D341Med (cell line): ENCODE measurements at places on chromosomes 5 and 9.
A peak's percentile ranks its signal among the peaks of the same experiment; 100 is the strongest.

DNA sequence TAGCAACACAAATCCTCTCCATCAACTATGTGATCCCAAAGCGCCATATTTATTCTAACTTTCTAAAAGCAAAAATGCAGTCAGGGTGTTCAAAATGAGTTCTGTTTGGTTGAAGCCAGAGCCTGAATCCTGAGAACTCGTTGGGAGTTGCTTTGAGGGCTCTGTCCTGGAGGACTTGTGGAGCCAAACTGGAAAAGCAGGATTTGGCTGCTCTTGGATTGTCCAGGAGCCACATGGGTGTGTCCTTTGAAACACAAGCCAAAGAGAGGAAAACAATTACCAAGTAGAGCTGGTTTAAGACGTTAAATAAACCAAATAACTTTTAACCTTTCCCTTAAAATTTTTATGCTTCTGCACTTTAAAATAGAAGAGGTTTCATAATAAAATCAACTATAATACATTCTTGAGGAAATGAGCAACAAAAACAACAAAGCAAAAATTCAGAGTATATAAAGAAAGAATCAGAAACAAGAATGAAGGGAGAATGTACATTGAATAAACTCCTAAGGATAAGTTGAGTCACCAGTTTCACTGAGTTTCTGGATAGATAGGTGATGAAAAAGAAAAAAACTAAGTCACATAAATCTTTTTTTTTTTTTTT lies 13.5 kb downstream of the C5orf46 start:
- DNase-seq, result no peak

- no peak for DNase-seq
Observed at GRCh38 chr5:60959156-60959555, 14.2 kb downstream of the NDUFAF2 start.

GRCh38 chr5:55535199-55535905 lies 588 bp upstream of the PLPP1 start:
- no peak for DNase-seq

DNA sequence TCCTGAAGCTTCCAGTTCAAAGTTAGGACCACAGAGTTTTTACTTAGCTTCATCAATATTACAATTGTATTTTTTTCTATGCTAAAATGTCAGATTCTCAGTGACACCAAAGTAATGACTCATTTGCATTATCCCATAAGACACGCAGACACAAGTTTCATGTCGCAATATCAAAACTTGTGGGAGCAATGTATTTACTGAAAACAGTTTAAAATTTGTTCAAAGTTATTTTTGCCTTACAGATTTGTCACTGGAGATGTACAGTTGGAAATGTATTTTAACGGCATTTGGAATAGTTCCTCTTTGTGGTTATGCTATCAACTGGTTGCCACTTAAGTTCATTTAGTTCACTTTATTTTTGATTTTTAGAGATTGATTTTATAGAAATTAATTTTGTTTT lies 36.2 kb upstream of the DAP start:
- DNase-seq, result no peak

DNA sequence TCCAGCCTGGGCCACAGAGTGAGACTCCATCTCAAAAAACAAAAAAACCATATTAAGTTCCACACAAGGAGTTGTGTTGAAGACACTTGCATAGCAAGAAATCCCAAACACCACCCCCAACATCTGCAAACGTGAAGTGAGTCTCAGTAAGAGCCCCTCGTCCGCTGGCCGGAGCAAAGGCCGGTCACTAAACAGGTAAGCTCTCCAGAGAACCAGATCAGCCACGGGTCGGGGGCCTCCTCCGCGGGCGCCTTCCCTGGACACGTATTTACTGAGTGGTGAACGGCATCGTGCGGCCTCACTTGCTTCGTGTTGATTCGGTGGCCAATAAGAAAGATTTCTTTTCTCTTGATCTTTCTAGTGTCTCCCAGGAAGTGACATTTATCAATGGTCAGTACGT lies 93.6 kb downstream of the MRPL36 start:
- no peak for DNase-seq

- DNase-seq, result peak; percentile 5
Observed at GRCh38 chr5:88203981-88204750, 64.5 kb downstream of the TMEM161B start.

DNA sequence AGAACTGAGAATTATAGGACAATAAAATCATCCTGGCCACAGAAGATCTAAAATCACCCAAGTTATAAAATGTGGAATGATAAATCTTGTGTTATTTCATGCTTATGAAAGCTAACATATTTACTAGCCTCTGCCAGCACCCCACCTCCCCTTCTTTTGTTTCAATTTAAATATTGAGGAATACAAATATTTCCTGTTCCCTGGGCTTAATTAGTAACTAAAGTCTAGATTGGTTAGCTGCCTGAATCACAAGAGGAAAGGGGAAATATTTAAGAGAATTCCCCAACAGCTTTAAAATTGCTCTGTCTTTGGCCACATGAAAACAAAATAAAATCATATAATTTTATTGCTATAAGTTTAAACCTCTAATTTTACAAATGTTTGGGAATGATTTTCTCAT lies 287.0 kb downstream of the PRELID2 start:
- DNase-seq, result no peak

GRCh38 chr5:82656341-82656761 lies 378.2 kb upstream of the RPS23 start:
- no peak for DNase-seq

DNA sequence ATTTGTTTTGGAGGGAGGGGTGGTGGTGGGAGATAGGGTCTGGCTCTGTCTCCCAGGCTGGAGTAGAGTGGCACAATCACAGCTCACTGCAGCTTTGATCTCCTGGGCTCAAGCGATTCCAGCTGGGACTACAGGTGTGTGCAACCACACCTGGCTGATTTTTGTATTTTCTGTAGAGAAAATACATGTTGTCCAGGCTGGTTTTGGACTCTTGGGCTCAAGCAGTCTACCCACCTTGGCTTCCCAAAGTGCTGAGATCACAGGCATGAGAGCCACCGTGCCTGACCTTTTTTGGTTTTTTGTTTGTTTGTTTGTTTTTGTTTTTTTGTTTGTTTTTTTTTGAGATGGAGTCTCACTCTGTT lies 15.4 kb downstream of the STXBP1 start:
- DNase-seq, result no peak

DNA sequence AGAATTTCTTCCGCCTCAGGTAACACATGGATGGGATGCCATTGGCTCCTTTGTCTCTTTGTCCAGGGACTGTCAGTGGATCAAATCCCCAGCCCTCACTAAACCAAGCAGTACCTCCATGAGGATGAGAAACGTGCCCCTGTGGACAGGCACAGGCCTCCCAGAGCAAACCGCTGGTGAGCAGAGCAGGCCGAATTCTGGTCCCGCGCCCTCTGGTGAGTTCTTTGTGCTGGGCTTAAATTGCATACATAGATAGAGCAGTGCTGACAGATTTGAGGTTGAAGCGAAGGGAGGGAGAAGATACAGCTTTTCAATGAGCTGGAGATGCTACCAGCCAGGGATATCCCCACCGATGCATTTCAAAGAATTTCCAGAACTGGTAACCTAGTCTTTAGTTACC lies 143.8 kb downstream of the HSD17B3 start:
- no peak for DNase-seq

DNA sequence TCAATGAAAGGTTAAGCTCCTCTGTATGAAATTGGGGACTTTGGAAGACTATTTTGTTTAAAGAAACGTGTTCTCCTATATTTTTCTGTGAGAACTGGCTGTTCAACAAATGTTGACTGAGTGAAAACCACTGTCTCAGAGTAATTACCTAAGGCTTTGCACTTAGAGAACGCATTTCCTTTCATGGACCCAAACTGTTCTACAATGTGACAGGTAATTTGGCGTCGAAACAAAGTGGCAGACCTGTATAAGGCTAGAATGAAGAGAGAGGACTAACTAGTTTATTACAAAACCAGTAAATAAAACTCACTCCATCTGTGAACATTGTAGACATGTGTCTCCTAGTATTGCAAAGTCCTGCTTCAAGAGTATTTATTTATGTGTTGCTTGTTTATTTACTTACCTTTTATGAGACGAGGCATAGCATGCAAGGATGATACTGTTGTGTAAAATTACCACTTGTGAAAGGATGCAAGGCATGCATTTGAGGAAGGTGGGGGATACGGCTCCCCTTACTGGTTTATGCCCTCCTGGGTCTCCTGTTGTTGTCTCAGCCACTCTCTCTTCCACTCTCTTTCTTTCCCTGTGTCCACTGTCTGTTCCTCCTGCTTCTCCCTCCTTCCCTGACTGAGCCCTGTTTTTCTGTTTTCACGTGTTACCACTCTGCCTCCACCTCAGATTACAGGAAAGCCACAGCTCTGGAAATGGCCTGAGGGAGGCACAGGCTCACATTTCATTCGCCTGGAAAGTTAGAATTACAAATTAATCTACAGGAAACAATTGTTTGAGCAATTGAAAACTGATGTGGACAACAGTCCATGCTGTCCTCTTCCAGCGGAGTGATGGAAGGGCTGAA lies 444.0 kb upstream of the ZNF608 start:
- no peak for DNase-seq

- no peak for DNase-seq
Observed at GRCh38 chr9:129164246-129164930, 13.7 kb downstream of the IER5L start.

DNA sequence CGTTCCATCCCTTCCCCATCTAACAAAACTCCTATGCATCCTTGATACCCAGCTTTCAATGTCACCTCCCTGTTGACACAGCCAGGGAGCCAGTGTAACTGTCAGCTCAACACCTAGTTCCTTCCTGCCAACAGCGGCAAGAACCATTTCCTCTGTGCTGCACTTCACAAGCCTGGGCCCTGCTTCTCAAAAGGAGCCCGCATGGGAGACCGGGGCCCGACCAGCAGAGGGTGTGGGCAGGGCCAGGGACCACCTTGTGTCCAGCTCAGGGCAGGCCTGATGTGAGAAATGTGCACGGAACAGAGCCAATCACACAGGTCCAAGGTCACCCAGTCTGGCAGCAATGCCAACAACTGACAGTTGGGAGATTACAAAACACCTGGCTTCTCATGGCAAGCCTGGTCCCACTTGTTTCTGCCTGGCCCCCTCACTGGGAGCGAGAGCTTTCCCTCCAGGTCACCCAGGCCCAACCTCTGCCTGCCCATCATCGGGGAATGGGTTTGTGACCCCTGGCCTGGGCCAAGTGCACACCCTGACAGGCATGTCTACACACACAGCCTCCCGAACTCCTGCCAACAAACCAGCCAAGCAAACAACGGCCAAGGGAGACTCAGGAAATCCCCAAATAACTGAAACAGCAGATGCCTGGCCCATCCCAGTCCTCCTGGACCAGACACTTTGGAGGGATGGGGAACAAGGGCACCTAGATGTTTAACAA lies 3.1 kb downstream of the RNF44 start:
- peak; percentile 20 for DNase-seq

GRCh38 chr9:106893088-106893487 lies 30.1 kb downstream of the ZNF462 start:
- DNase-seq, result no peak
